ENCODE measurements at places on chromosomes 11 and 22.

GRCh38 chr22:30246814-30247376 is 336 bp upstream of the LIF start:
- DNase-seq = peak; percentile 76

DNA sequence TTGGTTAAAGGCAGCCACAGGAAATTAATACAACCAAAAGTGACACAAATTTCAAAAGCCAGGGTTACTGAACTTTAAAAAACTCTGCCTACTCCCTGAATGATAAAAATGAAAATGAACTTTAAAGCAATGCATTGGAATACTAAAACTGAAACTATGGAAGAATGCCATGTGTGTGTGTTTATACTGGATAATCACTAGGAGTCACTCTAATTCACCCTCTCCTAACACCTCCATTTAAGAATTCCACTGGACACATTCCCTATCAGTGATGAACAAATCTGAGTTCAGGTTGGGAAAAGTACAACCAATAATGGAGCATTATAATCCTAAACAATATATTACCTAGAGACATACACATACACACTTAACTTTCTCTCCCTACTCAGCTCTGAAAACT is 27.5 kb upstream of the PLAAT3 start:
- no peak for DNase-seq

- no peak for DNase-seq
Measured at GRCh38 chr11:46967962-46968361, 31.4 kb downstream of the CSTPP1 start.

DNA sequence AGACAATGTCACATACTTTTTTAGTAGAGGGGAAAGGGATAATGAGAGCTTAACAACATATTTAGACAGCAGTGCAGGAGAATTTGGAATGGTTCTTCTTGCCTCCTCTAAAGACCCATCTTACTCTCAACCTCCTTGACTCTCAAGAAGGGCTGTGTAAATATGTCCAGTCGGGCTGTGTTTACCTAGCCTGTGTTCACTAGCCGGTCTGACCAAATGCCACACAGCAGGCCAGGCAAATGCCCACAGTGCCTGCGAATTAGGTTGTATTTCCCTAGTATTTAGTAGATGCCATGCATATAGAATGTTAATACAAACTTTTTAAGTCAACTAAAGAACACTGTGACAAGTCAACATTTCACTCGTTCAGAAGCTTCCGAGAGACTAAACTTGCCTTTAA is 51.4 kb upstream of the MTMR2 start:
- no peak for DNase-seq

DNA sequence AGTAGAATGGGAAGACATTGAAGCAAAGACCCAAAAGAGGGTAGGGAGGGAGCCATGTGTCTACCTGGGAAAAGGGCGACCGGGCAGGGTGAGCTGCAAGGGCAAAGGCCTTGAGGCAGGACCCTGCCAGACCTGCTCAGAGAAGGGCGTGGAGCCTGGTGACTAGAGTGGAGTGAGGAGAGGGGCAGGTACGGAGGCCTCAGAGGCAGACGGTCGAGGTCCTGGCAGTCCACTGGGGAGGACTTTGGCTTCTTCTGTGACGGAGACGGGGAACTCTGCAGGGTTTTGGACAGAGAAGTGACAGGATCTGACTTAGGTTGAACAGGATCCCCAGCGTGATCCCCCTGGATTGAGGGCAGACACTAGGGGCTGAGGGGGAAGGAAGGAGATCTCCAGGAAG is 12.9 kb downstream of the RIBC2 start:
- DNase-seq = no peak

GRCh38 chr11:107927559-107927958 is 689 bp upstream of the RAB39A start:
- no peak for DNase-seq

- DNase-seq = no peak
Measured at GRCh38 chr22:35399114-35399677, 744 bp upstream of the MCM5 start.

DNA sequence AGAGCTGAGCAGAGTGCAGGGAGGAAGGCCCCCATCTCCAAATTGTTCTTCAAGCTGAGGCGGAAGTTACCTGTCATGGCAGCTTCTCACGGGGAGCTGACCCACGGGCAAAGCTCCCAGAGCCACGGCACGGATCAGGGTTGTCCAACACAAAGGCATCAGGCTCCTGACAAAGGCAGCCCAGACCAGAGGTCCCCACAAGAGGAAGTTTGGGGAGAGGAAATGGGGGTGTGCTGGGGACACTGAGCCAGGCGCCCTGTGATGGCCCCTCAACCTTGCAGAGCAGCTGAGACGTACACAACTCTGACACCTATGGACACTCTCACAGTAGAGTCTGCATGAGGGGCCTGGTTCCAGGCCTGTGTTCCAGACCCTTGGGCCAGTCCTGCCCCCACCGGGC is 95.6 kb downstream of the CTTN start:
- no peak for DNase-seq

GRCh38 chr11:47499614-47500013 is 50.7 kb upstream of the RAPSN start:
- DNase-seq = no peak

GRCh38 chr22:29115682-29116288 is 43.0 kb downstream of the KREMEN1 start:
- DNase-seq = no peak

- DNase-seq = peak; percentile 93
Measured at GRCh38 chr11:68383976-68384501, 71.6 kb downstream of the LRP5 start.

- no peak for DNase-seq
Measured at GRCh38 chr22:39900306-39901227, at the start of gene GRAP2. TSS of gene GRAP2 (plus strand) at chr22:39901084. CDS start at chr22:39947107, 46,023 bp downstream.

- no peak for DNase-seq
Measured at GRCh38 chr22:41320416-41321240, 19.3 kb downstream of the ZC3H7B start.

DNA sequence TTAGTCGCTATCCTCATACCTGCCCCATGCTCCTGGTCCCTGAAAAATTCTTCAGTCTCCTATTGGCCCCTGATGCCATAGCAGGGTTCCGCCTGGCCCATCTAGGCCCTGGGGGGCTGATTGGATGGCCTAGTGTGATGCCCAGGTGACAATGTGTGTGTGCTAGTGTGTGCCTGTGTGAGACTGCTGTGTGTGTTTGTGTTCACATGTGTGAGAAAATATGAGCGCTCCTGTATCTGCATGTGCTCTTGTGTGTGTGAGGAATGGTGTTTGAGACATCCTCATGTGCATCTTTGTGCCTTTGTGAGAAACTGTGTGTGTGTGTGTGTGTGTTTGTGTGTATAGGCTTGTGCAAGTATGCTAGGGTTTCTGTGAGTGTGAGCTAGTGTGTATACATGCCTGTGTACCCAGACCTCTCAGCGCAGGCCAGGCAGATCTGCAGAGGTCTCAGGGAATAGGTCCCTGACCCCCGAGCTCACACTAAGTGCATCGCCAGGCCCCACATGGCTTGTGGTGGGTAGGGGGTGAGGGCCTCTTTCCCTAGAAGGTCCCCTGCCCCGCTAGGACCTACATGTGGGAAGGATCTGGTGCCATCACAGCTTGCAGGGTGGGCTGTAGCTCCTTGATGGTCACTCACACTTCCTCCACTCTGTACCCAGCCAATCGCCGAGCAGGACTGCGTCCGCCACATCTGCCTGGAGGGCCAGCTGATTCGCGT is 64.6 kb downstream of the OTOG start:
- DNase-seq = no peak

DNA sequence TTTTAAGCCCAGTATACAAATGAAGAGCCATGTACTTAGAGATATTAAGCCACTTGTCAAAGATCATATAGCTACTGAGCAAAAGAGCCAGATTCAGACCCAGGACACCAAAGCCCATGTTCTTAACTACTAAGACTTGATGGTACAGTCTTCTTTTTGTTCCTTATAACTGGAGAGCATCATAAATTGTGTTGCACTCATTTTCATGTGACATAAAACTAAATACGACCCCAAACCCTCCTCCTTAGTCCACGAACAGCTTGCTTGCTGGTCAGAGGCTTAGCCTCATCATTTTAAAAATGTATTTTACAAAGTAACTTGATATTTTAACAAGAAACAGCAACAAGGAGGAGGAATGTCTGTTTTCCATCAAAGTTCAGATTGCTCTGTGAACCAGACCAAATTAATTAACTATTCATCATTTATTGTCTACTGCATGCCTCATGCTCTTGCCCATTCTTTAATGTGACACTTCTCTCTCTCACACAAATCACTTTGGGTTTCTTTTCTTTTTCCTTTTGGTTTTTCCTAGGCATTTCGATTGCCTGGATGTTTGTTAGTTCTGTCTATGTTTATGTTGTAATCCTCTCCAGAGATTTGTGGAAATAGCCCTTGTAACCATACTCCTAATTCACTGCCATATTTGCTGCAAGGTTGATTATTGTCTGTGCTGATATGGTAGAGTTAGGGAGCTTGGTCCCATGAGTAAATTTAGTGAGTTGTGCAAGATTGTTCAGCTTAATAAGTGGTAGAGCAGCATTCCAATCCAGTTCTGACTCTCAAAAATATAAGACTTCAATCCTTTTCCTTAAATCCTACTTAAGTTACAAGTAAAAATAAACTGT is 8.4 kb upstream of the ARHGAP20 start:
- DNase-seq = no peak

DNA sequence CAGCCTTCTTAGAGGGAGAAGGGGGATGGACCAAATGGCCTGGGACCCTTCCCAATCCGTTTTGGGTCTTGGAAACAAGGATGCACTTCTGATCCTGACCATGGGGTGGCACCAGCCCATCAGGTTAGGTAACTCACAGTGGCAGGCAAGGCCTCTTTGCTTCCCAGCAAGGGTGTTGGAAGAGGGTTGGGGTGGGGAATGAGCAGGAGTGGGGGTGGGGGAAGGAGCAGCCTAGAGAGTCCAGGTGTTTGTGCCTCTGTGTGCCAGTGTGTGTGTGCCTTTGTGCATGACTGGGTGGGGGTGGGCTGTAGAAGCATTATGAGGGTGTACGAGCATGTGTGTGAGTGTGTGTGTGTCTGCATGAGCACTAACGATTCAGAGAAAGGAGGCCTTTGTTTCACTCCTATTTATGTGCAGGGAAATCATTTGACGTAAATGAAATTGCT is 213.1 kb downstream of the INSC start:
- no peak for DNase-seq

DNA sequence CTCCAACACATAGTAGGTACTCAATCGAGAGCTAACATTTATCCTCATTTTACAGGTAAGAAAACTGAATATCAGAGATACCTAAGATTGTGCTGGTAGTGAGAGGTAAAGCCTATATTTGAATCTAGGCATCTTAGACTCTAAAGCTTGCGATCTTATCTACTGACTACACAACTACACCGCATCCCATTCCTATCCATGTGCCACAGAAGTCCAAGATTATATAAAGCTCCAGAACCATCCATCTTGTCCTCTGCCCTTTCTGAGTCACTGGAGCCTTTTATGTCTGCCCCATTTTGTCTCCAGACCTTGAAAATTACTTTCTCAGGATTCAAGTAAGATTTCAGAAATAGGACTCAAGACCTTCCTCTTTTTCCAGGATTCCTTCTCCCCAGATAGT is 84.4 kb downstream of the OR5AK2 start:
- DNase-seq = no peak
